ENCODE measurements at places on chromosomes 2 and 18.

DNA sequence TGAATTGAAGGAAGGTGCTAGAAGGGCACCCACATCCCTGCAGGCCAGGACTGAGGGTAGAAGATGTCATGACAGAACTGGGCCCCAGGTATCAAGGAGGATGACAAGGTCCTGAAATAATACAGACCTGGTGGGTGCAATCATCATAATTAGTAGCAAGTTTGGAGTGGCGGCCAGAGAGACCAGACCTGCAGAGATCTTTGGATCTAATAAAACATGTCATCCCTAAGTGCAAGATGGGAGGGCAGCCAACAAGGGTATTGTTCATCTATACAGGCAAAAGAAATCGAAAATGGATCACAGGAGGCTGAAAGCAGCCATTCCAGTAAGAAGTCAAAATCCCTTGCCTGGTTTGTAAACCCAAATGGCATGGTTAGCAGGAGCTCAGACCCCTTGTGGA is 111.3 kb upstream of the BOD1L2 start:
- no peak for DNase-seq

- DNase-seq = no peak
Measured at GRCh38 chr2:220224691-220225543, 597.5 kb downstream of the SLC4A3 start.

DNA sequence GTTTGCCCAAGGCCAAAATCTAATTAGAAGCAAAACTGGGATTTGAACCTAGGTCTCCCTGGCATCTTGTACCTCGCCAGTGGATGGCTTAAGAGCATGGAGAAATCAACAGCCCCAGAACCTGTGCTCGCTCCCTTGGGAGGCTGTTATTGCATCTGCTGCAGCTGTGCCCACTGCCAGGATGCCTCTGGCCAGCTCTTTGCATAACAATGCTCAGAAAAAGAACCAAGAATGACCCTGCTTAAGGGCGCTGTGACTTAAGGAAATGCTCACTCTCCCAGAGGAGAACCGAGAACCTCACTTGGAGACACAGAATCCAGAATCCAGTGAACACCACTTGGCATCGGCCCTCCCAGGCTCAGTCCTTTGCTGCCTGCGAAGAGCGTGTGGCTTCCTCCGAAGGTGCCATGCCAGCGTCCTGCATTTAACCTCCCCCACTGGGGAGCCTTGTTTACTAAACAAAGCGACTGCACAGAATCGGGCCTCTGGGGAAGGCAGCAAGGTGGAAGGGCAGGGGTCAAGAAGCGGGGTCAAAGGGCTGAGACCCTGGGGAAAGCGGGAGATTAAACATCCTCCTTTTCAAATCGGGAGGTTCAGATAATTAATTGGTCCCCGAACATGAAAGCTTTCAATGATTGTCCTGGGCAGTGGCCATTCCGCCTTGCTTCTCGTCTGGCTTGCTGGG is 71.0 kb upstream of the BOD1L2 start:
- DNase-seq = no peak

DNA sequence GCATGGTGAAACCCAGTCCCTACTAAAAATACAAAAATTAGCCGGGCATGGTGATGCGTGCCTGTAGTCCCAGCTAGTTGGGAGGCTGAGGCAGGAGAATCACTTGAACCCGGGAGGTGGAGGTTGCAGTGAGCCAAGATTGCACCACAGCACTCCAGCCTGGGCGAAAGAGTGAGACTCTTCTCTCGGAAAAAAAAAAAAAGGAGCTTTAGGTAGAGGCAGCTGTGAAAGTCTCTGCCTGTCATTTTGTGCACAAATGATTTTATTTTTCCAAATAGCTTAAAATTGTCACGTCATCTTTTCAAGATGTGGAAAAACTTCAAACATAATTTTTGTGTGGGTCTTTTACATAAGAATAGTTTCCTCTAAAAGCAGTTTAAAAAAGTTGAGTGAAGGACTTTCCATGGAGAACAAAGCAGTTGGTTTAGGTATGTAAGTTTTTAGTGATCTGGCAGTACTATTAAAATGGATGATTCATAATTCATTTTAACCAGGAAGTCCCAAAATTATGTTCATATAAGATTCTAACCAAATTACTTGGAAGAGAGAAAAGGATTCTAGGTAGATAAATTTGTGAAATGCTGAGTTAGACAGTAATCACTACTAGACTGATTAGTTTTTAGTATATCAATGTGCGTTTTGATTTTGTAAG is 11.5 kb downstream of the CCNYL1 start:
- no peak for DNase-seq

DNA sequence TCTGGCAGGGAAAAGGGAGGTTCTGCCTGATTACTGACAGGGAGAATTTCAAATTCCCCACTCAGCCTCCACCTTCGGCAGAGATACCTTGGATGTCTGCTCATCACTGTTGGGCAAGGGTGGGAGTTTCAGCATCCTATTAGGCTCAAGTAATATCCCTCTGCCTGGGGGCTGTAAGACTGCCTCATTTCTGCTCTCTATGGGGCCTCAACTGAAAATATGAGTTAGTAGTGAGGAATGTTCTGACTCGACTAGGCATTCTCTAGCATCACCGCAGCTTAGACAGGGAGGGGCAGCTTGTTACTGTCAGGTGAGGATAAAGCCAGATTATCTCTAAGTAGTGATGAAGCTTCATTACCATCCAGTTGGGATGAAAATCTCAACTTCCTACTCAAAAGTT is 87.7 kb upstream of the LRP1B start:
- no peak for DNase-seq

GRCh38 chr2:127143841-127144782 is 37.2 kb upstream of the BIN1 start:
- no peak for DNase-seq

DNA sequence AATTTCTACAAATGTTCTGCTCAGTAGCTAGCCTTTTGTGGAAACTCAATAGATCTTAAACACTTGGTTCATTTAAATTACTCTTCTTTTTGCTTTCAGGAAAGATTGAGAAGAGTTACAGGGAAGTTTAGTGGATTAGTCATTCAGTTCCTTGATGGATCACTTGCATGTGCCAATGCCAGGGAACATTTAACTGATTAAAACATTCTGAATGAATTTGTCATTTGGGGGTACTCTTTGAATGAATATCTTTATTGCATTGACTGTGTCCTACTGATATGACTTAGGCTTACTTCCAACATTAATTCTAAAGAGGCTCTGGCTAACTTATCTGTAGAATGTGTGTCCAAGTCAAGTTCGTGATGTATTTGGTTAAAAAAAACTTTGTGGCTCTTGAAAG is 199.8 kb downstream of the PLCL1 start:
- DNase-seq = no peak

- DNase-seq = no peak
Measured at GRCh38 chr2:168849610-168850009, 40.6 kb downstream of the SPC25 start.

DNA sequence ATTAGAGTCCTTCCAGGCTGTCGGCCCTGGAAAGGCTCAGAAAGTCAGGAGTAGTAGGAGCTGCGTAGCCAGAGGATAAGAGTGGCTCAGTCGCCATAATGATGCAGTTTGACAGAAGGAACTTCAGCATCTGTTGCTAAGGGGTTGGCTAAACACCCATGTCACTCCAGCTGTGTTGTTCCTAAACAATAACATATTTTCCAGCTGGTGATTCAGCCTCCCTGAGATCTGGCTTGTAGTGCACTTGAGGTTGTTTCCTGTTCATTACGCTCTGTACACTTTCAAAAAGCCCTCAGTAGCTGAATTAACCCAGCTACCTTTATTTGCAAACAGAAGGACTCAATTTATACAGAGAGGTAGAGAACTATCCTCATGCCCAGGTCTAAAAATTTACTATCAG is 39.7 kb upstream of the EPAS1 start:
- DNase-seq = no peak

DNA sequence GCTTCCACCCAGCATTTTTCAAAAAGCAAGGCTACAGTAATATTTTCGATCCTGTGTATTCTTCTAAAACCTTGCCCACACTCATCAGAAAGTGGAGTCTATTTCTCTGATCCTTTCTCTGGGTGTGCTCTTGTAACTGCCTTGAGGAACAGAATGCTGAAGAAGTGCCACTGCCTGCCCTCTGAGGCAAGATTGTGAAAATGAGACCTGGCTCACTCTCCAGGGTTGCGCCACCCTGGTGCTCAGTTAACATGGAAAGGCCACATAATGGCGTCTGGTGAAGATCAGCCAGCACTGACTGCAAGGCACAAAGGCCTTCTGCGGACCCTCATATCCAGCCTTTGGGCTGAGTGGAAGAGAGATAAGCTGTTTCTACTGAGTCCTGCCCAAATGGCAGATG is 11.2 kb upstream of the SH3RF3 start:
- no peak for DNase-seq

DNA sequence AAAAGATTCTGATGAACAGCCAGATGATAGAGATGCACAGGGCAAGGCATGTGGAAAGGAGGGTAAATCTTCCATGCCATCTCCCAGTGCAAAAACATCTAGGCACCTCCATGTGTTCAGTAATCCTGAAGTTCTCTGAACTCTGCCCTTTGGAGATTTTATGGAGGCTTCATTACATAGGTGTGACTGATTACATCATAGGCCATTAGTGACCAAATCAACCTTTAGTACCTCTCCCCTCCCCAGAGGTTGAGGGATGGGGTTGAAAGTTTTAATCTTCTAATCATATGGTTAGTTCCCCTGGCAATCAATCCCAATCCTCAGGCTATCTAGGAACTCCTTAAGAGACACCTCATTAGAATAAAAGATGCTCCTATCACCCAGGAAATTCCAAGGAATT is 2190.2 kb upstream of the PIK3C3 start:
- DNase-seq = no peak

DNA sequence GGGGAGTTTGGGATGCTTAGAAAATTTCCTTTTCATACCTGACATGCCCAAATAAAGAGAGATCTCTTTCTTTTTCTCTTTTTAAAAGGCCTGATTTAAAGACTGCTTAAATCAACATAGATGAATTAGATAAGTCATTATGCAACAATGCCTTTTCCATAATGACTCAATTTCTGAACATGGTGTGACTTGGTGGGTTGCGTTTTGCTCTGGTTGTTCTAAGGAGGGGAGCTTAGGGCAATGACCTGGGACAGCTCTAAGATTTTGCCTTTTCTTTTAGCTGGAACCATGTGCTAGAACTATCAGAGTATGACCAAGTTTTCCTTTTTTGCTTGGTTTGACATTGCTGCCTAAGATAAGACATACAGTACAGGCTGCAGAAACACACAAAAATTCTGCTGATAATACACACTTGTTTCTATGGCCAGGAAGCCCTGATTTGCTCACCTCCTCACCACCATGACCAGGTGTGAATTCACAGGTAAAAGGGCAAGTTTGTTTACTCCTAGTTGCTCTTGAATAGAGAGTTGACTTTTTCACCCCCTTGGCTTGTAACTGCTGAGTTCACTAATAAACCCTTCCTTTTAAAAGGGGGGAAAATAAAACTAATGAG is 58.1 kb upstream of the IL1RL1 start:
- no peak for DNase-seq

- no peak for DNase-seq
Measured at GRCh38 chr2:122003196-122003940, 247.9 kb downstream of the TSN start.

DNA sequence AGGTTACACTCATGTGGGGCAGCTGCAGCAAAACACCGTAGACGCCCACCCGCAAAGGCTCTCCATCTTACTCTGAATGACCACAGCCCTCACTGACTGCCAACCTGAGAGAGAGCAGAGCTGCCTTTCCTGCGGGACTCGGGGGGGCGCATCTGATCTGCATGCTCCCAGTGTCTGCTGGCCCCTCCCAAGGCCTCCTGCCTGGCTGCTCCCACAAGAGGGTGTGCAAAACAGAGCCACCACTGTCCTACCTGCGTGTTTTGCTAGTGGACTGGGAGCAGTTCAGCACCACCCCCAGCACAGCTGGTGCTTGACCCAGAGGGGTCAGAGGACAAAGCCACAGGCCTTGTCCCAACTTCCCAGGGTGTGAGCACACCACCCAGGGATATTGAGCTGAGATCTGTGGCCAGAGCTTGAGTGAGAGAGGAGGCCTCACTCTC is 76.4 kb downstream of the MYO3B start:
- DNase-seq = no peak

GRCh38 chr2:76247006-76247405 is 536.3 kb upstream of the GCFC2 start:
- no peak for DNase-seq

DNA sequence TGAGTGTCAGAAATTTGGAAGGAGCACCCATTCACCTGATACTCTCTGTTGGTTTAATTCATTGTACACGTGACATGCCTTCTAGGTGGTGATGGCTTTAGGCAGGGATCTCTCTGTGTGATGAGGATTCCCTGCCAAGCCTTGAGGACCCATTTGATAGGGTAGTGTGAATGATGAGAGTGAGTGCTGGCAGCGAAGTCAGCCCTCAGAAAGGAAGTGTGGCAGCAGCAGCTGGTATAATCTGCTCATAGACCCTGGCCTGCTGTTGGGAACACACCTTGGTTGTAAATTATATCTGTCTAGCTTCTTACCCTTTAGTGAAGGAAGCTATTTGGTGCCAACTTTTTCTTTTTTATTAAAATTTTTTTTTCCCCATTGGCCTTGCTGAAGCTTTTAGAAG is 164.5 kb downstream of the HAUS1 start:
- no peak for DNase-seq

- DNase-seq = no peak
Measured at GRCh38 chr18:58894930-58895329, 30.3 kb downstream of the ZNF532 start.

- DNase-seq = no peak
Measured at GRCh38 chr2:168480825-168481585, 24.9 kb downstream of the CERS6 start.

GRCh38 chr18:79853993-79854364 is 56.2 kb downstream of the KCNG2 start:
- DNase-seq = no peak

DNA sequence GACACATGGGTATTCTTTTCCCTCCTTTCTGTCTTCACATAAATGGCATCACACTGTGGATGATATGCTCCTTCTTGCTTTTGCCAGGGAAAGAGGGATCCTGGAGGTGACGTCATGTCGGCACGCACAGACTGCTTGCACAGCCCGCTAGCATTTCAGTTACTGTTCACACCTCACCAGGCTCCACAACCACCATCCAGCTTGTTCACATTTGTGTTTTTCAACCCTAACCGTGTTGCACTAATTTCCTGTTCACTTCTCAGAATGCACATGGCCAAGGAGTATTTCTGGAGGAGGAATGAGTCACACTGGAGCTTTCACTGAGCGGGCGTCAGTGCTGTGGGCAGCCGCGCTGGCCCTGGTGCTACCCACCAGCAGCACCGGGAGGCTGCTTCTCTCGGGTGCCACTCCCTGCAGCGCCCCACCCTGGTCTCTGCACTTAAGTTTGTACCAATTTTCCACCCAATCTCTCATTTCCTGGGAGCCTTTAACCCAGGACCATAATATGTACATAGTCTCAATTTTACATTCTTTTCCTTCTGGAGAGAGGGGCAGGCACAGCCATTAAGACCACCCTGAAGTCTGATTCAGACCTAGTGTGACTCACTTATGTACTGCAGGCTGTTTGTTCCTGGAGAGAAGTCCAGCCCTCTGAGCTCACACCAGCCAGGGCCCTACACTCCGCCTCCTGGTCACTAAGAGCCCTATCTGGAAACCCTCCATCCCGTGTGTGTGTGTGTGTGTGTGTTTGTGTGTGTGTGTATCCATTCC is 65.1 kb downstream of the MBP start:
- peak; percentile 63 for DNase-seq
